ENCODE measurements at places on chromosomes 16 and 17. TPM values are rescaled to one million over a fixed set of nuclear protein-coding genes. Genes with fewer than 3 reads are reported as not detected.

- DNase-seq, result no peak
These were observed 54.7 kb upstream of the PVALEF start for GRCh38 chr17:81110488-81111040.

GRCh38 chr16:25340973-25341372 is 83.3 kb upstream of the ZKSCAN2 start:
- DNase-seq, result no peak

DNA sequence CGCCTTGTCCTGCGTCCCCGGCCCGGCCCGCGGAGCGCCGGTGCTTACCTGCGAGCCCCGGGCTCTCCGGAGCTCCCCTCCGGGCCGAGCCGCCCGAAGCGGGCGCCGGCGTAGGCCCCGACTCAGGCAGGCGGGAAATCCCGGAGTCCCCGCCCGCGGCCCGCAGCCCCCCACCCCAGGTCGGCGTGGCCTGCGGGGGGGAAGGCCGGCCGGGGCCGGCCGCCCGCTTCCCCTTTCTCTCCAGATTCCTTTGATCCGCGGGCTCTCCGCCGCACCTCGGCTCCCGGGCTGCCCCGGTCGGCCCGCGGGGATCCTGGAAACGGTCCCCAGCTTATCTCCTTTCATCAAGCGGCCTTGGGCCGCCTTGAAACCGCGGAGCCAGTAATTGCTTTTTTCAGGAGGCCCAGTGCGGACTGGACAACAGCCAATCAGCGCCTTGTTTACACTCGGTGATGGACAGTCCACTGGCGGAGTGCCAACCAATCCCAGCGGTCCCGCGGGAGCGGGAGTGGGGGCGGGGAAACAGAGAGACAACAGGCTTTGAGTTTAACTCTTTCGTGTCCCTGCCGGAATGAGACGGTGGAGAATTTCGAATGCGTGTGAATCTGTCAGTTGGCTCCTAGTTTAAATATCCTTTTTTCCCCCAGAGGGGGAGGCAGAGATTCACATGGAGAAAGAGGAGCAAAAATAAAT is 1.4 kb upstream of the BAHCC1 start:
- peak; percentile 100 for DNase-seq

DNA sequence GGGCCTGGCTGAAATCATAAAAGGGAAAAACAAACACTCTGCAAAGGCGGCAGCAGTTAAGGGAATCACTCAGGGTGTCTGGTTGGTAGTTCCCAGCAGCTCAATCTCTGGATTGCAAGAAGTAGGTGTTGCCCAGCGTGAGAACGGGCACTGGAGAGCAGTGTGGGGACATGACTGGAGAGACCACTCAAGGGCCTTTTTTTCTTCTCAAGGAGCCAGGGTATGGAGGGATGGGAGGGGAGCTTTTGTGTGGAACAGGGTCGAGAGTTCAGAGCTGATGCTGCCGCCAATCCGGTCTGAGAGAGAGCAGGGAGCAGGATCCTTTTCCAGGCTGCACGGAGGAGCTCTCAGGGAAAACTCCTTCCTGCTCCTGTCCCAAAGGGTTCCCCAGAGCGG is 15.2 kb downstream of the SCNN1B start:
- DNase-seq, result no peak

Gene ERCC4
- total RNA-seq, result 7.2 TPM

Gene NECAB2
- total RNA-seq, result 1.8 TPM

Gene ST6GALNAC1
- 6.1 TPM for total RNA-seq

All from Right ventricle myocardium inferior (tissue), 1 donor.